Amniotic stem cell (primary cell): ENCODE measurements at places on chromosomes 3 and 15.

- peak; percentile 53 for DNase-seq
These were observed 97.2 kb downstream of the TBC1D5 start for GRCh38 chr3:17645074-17645698.

DNA sequence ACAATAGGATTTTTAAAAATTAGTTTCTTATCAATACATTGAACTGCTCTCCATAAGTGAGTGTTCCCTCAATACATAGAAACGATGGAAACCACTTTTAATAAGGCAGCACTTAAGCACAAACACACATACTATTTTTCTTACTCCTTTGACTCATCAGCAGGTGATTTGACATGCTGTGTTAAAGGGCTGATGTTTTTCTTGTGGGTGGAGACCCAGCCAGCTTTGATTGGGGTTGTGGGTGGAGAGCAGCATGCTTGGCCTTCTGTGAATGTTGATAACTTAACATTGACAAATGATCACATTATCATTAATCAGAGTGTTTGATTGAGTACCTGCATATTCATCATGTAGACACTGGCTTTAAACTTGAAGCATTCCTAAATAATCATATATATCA, 223.0 kb upstream of the DPH6 start:
- DNase-seq, result no peak

DNA sequence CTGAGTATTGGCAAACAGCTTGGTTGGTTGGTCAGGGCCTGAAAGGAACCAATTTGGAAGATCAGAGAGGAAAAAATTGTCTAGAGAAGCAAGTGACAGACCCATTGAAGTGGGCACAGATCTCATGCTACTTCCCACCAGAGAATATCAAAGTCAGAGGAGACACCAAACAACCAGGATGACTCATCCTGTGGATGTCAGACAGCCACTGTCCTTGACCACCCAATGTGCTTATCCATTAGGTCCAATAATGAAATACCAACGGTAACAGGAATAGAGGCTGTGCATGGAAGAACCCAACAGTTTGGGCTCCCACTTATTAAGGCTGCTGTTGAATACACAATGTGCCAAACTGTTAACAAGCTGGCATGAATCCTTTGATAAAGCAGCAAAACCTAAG, 323.1 kb upstream of the ATP11B start:
- DNase-seq, result no peak

- no peak for DNase-seq
These were observed 109.7 kb downstream of the MFSD1 start for GRCh38 chr3:158911586-158911985.

GRCh38 chr3:101512396-101512645, 691 bp downstream of the SENP7 start:
- DNase-seq, result no peak

DNA sequence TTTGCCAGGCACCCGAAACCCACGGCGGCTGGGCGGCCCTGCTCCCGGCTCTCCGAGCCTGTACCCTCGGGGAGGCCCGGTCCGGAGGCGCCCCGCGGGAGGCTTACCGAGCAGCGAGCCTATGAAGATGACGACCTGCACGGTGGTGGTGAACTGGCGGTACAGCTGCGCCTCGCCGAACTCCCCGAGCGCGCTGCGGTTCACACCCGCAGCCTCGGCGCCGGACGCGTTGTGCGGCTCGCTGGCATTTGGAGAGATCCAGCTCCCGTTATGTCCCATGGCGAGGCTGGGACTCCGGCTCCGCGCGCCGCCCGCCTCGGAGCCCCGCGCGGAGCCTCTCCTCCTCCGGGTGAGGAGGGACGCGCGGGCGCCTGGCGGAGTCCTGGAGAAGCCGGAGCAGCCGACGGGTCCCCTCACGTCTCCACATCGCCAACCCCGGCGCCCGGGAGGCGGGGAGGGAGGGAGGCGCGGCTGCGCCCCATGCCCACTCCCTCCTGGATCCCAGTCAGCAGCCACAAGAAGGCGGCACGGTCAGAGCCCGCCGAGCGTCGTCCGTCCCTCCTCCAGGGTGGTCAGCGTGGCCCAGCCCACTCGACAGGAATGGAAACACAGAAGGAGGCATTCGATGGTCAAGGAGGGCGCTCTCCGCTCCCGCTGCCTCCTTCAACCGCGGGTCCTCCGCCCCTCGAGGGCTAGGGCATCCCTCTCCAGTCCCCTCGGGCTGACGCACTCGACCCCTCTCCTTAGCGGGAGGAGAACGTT, at the start of gene GPR176:
Gene GPR176 (minus strand): TSS at position 519 of the 762 bp plus-strand sequence. CDS start 240 bp downstream, at position 279.
- peak; percentile 70 for DNase-seq

DNA sequence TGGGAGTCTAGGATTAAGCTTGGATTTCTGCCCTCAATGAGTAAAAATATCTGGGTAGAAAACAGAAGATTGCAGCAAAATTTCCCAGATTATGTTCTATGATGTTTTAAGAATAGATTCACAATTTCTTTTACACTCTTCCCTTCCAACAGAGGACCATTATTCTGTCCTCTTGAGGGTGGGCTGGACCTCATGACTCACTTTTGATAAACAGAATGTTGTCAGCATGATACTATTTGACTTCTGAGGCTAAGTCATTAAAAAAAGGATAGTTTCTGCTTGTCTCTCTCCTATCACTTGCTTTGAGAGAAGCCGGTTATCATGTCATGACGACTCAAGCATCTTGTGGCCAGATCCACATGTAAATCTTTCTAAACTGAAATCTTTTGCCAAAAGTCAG, 396.2 kb upstream of the CDIN1 start:
- no peak for DNase-seq

- no peak for DNase-seq
These were observed 10.8 kb upstream of the PHLDB2 start for GRCh38 chr3:111848283-111848682.

DNA sequence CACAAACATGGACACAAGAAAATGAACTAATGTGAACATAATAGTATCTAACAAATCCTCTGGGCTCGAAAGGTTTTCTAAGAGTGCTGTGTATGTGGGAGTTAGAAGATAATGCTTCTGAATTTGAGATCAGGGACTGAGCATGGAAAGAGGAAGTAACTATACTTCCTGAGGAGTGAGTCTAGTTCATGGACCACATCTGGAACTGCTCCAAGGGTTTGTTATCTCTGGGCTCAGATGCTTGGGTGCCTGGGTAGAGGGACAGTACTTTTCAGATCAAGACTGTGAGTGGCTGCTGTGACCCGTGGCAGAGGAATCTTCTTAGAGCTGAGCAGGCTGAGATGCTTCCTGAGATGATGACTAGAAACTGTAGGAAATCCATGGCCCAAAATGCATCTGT, 28.5 kb downstream of the TBC1D23 start:
- no peak for DNase-seq

GRCh38 chr3:46393011-46393410, 13.9 kb downstream of the CCR5AS start:
- no peak for DNase-seq

GRCh38 chr15:92579931-92580470, 75.6 kb downstream of the FAM174B start:
- no peak for DNase-seq
